ENCODE measurements at places on chromosomes 5 and 9.

DNA sequence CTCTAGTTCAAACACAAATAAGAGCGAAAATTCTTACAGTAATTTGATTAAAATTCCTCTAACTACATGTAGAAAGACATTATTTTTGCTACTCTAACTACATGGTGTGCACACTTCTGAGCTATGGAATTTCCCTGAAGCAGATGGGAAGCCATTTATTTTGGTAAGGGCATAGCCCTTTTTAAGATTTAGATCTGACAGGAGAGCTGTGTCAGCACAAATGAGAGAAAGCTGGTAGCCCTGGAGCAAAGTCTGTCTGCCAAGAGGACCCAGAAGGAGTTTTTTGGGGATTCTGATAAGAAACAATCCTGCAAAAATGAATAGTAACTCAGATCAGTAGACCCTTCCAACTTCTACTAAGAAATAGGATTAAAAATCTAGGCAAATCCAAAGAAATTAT lies 595.9 kb upstream of the MEF2C start:
- DNase-seq, result no peak

DNA sequence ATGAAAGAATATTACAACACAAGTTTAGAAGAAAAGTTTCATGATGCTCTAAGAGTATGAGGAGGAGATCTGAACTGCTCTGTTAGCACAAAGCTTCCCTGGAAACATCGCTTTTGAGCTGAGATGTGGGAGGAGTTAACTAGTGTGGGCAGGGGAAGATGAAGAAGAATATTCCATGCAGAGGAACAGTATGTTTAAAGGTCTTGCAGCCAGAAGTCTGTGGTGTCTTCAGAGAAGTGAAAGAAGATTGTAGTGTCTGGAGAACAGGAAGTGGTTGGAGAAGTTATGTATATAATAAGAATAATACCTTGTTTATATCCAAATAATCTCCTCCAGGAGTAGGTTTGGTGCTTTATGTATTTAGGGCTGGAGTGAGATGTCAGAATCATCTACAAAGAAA lies 406.7 kb downstream of the MAN2A1 start:
- no peak for DNase-seq

DNA sequence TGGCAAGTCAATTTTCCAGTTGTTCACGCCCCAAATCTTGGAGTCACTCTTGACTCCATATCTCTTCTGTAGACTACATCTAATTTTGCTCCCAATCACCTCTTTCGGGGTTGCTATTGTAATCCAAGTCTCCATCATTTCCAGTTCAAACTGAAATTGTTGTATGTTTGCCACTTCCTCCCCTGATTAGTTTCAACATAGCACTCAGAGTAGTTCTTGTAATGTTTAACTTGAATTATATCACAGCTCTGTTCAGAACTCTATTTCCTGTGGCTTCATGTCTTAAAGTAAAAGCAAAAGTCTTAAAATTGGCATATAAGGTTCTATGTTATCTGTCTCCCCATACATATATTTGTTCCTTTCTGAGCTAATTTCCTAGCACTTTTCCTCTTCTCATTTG lies 348.5 kb upstream of the RIOK2 start:
- no peak for DNase-seq

GRCh38 chr9:87515588-87516221 lies 18.0 kb downstream of the DAPK1 start:
- no peak for DNase-seq

DNA sequence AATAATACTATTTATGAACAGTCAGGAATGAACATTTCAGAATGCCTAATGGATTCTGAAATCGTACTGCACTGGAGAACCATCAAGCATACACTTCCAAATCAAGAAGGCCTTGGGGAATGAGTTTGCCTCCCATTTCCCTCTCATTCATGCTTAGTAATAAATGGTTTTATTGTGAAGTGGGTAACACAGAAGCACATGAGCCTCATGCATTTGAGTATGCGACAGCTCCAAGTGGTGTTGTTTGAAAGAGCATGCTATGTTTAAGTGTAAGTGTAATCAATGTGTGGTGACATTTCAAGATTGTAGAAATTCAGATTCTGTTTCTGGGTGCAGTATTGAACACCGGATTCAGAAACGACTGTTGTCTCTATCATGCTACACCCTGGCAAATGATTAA lies 60.0 kb downstream of the SGCD start:
- DNase-seq, result no peak

GRCh38 chr9:18739641-18740318 lies 265.8 kb downstream of the ADAMTSL1 start:
- no peak for DNase-seq

- DNase-seq, result no peak
These were observed 61.6 kb downstream of the SETX start for GRCh38 chr9:132293145-132293721.

GRCh38 chr5:154406231-154406630 lies 39.6 kb upstream of the SAP30L start:
- peak; percentile 56 for DNase-seq

- DNase-seq, result no peak
These were observed 4.4 kb upstream of the OR2S2 start for GRCh38 chr9:35962126-35962906.

DNA sequence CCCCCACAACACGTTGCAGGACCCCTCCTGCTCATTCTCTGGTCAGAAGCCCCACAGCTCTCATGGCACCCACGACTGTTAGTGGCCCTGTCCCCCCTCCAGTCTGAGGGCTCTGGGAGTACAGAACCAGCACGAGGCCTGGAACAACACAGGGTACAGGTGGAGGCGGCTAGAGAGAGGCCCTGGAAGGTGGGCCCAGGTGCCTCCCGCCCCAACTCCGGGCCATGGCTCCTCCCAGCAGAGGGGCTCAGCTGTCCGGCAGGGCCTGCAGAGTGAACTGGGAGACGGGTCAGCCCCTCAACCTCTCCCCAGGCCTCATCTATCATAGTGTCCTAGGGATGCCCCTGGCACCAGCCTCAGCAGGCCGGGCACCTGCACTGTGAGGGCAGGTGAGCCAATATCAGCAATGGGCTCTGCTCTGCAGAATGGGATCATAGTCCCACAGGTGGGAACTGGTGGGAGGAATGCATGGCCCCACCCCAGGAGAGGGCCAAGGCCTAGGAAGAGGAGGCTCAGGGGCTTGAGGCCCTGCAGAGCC lies 58.6 kb downstream of the BARX1 start:
- DNase-seq, result no peak

- DNase-seq, result no peak
These were observed 367.6 kb downstream of the ENC1 start for GRCh38 chr5:74272831-74273451.

DNA sequence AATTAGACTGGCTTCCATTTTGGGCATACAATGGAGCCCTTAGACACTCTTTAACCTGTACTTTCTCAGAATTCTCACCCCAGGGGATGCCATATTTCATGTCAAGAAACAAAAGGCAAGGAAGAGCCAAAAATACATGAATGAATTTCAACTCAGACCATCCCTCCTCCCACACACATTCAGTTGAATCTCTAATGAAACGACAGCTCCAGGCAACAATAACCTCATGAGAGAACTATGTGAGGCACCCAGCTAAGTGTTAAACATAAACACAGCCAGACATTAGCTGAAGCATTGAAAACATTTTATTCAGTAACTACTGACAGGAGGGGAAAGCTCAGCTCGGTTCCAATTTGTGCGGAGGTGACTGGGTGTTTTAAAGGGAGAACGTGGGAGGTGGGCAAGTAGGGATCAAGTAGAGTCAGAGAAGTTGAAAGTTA lies 1359.1 kb upstream of the CDH9 start:
- DNase-seq, result no peak

DNA sequence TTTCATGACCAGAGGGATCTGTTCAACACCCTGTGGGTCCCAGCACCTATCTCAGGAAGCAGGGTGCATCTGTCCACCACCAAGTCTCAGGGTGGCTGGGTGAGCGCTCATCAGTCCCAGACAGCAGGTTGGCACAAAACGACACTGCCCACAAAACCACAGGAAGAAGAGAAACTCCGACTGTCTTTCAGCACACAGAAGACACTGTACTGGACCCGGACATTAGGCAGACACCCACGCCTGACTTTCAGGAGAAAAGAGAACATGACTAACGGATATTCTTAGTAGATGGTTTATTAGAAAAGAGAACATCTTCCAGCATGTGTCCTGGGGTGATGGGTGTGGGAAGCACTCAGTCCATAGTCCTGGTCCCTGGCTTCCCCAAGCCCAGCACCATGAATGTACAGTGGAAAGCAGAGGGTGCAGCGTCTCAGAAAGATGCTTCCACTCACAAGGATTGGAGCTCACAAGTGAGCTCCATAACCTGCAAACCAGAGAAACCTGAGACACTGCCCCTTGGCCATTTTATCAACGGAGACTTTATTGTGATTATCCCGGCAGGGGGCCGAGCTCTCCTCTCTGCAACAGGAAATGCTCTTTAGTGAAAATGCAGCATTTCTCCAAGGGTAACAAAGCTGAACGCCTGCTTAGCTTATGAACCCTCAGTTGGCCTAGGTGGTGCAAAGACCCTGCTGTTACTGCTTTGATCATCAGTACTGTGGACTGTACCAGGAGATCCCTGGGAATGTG lies 35.8 kb upstream of the LCP2 start:
- DNase-seq, result no peak

GRCh38 chr9:10661376-10661775 lies 48.6 kb upstream of the PTPRD start:
- no peak for DNase-seq

DNA sequence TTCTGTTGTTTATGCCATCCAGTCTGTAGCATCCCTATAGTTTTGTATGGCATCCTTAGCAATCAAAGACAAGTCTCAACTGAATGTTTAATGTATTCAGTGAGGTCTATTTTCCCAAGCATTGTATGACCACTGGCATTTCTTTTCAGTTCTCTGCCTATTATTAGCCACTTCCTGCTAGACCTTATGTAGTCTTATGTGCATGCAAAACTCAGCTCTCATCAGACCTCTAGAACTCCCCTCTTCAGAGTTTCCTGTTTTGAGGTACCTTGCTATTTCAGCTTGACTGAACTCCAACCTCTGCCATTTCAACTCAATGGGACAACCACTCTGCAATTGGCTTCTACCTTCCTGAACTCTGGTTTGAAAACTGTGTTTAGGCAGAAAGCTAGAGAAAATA lies 113.2 kb downstream of the SLC25A46 start:
- DNase-seq, result no peak

DNA sequence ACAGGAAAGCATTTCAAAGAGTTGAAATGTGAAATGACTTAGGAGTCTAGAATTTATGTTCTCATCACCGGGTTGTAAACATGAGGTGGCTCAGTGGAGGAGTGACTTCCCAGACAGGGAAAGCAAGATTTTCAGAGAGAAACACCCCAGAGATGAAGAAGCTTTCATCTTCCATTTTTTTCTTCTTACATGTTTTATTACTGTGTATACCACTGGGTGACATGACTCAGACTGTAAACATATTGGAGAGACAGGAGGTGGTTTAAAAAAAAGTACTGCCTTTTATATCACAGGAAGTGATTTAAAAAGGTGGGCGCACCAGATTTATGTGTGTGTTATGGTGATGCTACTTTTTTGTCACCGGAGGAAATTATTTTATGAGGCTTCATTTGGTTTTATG lies 209.1 kb upstream of the TUT7 start:
- DNase-seq, result peak; percentile 77

DNA sequence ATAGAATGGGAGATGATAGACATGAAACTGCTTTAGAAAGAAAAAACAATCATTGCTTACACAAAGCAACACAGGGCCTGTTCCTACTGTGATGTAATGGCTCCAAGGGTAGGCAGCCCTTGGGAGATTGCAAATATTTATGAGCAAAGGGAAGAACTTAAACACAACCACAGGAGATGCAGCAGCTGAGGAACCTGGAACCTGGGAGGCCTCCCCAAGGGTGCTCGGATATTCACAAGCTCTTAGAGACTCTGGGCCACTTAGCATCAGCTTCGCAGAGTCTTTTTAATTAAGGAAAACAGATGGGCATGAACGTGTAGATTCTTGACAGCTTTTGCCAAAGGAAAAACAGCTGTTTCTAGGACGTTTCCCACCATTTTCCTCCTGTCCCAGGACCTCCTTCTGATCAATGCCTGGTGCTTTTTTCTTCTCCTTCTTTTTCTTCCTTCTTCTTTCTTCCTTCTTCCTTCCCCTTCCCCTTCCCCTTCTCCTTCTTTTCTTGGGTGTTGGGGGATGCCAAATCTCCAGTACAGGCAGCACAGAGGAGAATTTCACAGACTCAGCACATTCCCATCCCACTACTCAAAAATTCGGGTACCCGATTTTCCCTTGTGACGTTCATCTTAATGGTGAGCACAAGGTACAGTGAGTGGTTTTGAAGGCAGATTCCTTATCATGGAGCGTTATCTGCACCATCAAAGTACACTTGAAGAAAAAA lies 28.1 kb upstream of the TCF7 start:
- DNase-seq, result no peak

DNA sequence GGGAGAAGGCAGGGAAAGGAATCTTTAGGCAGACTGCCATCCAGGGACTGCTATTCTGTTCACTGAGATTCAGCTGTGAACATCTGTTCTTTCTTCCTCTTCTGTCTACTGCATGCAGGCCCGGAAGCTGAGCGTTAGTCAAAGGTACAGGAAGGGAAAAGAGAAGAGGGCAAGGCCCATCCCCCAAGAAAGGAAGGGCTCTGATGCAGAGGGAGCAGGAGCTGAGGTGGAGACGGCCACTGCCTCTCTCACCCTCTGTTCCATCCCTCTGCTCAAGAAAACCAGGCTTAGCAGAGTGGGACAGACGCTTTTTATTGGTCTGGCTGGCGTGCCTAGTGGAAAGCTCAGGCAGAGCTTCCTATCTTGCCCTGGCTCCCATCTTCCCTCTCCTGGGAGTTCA lies 57.6 kb downstream of the PFDN1 start:
- no peak for DNase-seq

- DNase-seq, result no peak
These were observed 336.7 kb downstream of the FAM170A start for GRCh38 chr5:119966028-119966427.

- DNase-seq, result no peak
These were observed 3.7 kb downstream of the ADGRV1 start for GRCh38 chr5:90562341-90562740.

- peak; percentile 22 for DNase-seq
These were observed 101.3 kb downstream of the NUDT12 start for GRCh38 chr5:103461243-103461642.

GRCh38 chr5:60961685-60962084 lies 16.7 kb downstream of the NDUFAF2 start:
- no peak for DNase-seq

- DNase-seq, result no peak
These were observed 196.2 kb downstream of the PCSK1 start for GRCh38 chr5:96236831-96237230.

DNA sequence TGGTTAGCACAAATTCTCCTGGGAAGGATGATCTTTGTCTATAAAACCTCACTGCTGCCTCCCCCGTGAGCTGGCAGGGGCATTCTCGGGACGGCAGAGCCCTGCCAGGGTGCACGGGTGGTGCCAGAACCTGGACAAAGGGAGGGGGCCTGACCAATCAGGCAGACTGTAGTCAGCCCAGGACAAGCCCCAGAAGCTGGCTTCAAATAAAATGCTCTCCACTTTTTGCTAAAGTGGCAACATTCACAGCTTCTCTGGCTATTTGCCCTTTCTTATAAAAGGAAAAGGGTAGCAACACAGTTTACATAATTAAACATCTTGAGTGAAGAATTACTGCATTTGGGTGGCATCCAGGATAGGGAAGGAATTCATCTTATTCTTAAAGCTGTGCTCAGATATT lies 14.4 kb downstream of the IL9 start:
- no peak for DNase-seq

- DNase-seq, result no peak
These were observed 71.6 kb upstream of the PCA3 start for GRCh38 chr9:76692458-76693129.

GRCh38 chr9:27473111-27473529 lies 51.0 kb upstream of the IFNK start:
- DNase-seq, result no peak

All from PC-9 (cell line).